ENCODE measurements at places on chromosomes 5 and 9.

DNA sequence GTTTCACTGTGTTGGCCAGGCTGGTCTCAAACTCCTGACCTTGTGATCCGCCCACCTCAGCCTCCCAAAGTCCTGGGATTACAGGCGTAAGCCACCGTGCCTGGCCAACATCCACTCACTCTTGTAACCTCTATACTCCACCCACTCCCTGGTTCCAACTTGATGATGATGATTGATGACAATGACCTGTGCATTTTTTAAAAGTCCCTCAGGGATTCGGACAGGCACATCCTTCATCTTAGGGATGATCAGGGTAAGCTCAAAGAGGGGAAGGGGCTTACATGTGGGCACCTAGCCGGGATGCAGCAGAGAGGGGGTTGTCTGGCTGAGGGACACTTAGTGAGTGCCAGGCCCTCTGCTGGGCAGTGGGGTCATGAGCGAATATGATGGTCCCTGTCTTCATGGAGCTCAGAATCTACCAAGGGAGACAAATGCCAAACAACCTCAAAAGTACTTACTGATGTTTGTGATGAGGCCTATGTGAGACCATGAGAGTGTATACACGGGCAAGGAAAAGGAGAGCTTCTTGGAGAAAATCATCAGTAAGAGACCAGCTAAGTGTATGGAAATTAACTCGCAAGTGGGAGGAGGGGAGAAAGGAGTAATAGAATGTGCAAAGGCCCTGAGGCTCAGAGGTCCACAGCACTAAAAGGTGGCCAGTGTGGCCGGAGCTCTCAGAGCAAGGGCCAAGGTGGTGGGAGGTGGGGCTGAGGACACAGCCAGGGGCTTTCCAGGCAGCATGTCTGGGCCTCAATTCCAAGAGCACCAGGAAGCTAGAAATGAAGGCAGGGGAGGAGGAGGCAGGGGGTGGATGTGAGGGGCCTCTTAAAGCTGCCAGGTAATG, 27.4 kb downstream of the LHX2 start:
- no peak for DNase-seq

DNA sequence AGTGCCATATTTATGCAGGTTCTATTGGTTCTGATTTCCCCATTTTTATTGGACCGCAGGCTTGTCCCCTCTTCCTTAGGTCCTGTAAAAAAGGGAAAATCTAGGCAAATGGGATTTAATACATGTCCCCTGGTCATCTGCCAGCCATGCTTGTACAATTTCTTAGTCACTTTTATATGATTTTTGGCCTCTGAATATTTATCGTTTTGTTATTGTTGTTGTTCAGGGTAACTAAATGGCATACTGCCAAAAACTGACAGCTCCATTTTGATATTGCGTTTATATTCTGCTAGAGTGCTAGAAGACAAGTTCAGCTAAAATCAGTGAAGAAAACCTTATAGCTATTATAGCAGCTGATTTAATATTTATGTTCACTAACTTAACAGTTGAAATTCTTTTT, 770.2 kb upstream of the FAM174A start:
- DNase-seq: no peak

GRCh38 chr5:127985811-127986325, 97.7 kb upstream of the SLC12A2 start:
- no peak for DNase-seq

DNA sequence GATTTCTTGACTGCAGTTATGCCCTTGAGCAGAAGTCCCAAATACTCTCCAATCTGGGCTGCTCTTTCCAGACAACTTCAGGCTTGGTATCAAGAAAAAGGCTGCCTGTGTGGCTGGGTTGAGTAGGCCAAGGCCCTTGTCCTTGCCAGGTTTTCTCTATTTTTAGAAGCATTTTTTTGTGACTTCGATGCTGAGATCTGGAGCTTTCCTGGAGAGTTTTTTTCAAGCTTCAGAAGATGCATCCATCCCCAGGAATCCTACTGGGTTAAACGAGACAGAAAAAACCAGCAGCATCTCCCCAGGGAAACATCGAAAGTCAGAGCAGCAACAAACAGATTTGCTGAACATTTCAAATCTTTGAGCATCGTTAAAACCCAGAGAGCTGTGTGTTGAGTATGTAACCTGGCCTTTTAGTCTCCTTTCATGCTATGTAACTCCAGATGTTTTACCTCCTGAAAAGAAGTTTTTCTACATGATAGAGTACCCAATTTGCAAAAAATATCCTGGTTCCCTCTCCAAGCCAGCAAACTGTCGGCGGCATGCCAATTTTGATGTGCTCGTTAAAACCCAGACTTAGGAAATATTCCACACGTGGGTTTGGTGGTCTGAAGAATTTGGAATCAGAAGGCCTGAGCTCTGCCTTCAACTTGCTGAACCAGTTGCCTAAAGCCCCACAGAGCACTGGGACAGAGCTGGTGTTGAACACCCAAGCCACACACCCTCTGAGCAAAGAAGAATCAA, 98.1 kb upstream of the ALDH1B1 start:
- no peak for DNase-seq

DNA sequence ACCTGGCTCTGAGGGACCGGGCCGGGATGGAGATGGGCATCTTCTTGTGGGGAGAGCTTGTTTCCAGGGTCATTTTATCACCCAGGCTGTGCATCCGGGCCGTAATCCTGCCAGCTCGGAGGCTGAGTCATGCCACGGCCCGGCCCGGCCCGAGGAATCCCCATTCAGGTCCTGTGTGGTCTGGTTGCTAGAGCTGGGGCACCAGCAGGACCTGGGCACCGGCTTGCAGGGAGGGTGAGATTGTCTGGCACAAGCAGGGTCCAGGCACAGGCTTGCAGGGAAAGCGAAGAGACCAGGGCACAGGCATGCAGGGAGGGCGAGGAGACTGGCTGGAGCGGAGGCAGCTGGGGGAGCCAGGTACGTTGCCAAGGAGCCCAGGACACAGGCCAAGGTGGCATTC, 106.8 kb downstream of the RXRA start:
- DNase-seq: peak; percentile 39

DNA sequence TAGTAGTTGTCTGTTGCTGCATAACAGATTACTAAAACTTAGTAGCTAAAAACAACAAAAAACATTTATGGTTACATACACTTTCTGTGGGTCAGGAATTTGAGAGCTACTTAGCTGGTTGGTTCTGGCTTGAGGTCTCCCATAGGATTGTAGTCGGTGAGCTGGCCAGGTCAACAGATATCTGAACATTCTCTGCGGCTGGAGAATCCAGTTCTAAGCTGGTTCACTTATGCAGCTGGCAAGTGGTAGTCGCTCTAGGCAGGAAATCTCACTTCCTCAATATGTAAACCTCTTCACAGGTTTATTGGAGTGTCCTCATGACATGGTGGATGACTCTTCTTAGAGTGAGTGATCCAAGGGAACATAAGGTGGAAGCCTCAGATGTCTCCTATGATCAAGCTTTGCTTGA, 65.7 kb upstream of the TNFAIP8 start:
- no peak for DNase-seq

- no peak for DNase-seq
Measured at GRCh38 chr5:154577416-154577815, 99.4 kb upstream of the HAND1 start.

DNA sequence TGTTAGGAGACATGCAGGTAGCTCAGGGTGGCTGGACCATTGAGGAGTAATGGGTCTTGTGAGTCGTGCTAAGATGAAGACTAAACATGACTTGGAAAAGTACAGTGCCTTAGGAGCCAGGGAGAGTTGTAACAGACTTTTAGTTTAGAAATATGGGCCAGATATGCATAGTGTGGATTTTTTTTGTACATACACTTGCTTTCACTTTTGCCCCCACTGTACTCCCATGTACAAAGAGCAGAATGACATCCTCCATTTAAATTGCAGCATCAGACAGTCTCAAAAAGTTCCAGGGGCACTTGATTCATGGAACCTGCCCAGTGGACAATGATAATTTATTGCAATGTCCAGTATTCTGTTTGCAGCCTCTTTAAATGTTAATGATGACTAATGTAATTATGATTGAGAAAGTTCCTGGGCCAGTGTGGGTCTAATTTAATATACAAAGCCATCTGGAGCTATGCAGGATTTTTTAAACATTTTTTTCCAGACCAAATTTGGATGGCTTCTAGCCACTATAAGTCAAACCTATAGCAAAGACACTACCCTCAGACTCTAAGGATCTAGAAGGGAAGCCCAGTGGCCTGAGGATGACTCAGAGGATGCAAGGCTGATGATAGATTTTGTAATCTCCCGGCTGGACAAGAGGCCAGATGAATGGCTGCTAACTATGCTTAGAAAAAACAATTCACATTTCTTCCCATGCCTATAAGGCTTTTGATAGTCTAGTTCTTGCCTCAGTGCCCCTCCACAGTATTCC, 80.1 kb downstream of the TRPC7 start:
- no peak for DNase-seq

- DNase-seq: peak; percentile 53
Measured at GRCh38 chr9:6354072-6354686, 26.0 kb downstream of the TPD52L3 start.

DNA sequence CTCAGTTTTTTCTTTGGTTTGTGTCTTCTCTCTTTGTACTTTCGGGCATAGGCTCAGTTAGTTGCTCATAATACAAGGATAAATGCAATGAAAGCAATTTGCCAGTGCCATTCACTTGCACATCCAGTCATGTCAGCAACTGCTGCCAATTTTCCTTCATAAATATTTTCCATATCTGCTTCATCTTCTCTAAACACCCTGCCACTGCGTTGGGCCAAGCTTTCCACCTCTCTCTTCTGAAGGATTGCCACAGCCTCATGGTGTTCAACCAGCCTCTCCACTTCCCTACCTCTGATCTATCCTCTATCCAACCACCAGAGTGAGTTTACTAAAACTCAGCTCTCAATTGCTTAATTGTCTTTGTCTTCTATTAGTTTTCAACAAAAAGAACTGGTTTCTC, 192.5 kb upstream of the ZNF462 start:
- no peak for DNase-seq

DNA sequence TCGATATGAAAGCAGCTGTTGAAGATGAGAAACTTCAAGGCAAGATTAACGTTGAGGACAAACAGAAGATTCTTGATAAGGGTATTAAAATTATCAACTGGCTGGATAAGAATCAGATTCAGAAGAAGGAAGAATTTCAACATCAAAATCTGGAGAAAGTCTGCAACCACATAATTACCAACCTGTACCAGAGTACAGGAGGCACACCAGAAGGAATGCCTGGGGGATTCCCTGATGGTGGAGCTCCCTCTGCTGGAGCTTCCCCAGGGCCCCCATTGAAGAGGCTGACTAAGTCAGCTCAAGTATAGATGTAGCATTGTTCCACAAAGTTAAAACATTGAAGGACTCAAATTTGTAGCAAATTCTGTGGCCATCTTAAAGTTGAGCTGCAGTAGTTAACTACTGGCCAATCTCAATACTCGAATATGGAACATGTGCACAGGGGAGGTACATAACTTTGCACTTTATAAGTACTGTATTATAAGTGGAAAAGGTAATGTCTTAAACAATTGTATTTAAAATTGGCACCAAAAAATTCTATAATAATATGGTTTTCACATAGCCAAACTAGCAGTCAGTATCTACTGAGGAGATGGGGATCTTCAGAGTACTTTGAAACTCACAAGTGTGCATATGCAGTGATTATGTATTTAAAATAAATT, 237.5 kb downstream of the CHSY3 start:
- peak; percentile 5 for DNase-seq

DNA sequence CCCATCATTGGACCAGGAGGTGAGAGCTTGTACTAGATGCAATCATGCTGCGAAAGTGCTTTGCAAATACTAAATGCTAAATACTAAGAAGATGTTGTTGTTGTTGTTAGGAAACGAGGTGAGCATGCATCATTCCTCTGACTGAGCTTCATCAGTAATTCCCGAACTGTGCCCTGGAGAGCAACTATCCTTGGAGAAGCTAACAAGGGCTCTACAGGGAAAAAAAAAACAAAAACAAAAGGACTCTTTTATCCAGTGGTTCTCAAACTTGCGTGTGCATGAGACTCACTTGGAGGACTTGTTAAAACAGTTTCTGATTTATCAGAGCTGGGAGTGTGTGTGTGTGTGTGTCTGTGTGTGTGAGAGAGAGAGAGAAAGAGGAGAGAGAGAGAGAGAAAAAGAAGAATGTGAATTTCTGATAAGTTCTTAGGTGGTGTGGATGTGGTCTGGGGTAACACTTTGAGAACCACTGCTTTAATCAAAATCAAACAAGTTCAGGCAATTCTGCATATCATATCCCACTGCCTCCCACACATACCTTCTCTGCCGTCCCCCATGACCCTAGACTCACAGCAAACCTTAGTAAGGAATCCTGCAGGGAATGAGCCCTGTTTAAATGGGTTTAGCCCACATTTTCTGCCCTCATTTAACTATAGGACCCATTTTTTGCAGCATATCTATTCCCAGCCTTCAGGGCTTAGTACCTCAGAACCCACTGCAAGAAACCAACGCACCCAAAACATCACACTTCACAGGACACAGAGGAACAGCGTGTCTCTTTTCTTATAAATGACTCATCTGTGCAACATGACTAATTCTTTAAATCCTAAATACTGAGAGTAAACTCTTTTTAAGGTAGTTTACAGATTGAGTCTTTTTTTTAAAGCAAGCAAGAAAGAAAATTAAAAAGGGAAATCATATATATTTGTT, 48.9 kb downstream of the PDE6A start:
- DNase-seq: no peak

DNA sequence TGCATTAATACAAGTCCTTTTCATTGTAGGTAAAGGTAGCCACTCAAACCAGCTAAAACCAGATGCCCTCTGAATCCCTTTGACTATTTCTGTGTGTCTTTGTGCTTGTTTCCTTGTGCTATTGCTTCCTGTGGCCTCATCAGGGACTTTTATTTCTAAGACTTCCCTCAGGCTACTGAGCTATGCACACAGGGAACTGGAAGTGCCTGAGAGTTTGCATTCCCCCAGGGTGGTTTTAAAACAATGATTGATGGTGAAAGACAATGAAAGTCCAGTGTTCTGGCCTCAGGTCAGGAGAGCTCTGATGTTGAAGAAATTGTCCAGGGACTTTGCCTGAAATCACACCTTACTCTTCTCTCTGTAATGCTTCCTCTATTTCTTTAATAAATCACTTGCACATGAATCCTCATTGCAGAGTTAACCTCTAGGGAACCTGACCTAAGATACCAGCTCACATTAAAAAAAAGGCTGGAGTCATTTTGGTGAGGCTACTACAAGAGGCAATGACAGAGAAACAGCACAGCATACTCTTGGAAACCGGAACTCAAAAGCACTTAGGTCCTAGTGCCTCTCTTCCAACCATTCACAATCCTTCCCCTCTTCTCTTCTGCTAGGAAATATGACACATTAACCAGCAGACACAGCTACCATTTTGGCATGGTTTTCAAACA, 158.1 kb upstream of the NREP start:
- DNase-seq: no peak

GRCh38 chr9:120394058-120394669, 185.8 kb downstream of the CDK5RAP2 start:
- DNase-seq: no peak

DNA sequence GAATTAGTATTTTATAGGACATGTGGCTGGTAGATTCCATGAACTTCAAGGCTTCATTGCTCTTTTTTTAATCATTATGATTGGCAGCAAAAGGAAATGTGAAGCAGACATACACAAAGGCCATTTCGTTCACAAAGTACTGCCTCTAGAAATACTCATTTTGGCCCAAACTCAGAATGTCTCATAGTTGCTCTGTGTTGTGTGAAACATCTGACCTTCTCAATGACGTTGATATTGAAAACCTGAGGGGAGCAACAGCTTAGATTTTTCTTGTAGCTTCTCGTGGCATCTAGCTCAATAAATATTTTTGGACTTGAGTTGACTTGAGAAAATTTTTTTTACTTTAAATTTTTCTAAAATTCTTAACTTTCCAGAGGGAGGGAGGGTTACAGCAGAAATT, 12.4 kb downstream of the KCNV2 start:
- no peak for DNase-seq
